ENCODE measurements at places on chromosomes 2 and 18.

DNA sequence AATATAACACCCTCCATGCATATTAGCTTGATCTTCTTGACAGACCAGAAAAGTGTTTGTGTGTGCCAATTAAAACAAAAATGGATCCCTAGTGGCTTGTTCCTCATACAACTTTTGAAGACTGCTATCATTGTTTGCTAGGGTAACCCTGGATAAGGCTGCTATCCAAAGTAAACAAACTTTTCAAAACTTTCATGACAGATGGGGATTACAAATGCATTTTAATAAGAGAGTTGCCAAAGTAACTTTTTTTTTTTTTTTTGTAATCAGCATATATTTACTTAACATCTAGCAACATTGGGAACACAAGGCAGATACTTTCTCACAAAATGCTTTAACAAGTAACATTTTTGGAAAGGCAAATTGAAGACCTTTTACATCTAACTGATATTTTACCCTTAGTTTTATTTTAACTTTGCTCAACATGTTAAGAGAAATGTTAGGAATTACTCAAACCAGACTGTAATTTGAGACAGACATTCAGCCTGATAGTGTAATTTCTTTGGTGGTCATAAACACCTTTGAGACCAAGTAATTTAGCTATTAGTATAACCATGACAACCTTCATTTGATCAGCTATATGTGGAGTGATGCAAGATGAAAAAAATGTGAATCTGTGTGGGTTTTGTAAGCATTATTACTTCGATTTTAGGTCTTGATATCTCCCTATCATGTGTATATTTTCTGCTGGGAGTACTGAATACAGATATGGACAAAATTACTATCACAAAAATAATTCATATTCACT lies 300.9 kb downstream of the ARHGAP15 start:
- DNase-seq = peak; percentile 53

DNA sequence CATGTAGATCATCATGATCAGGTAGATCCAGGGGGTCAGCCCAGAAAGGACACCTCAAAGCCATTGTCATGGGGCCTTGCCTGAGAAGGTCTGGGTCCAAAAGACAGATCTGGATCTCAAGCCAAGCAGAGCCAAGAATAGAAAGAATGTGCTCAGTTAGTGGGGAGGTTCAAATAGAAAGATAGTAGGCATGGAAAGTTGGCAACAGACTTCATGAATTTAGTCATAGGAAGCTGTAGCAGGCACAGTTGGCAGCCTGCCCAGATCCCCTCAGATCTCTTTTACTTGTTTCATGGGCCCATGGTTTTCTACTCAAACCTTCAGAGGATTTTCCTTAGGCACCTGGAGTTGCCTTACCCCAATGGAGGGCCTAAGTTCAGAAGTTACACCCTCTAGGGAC lies 767.0 kb downstream of the SLC4A3 start:
- peak; percentile 43 for DNase-seq

GRCh38 chr18:56799756-56800155 lies 148.6 kb downstream of the WDR7 start:
- no peak for DNase-seq

DNA sequence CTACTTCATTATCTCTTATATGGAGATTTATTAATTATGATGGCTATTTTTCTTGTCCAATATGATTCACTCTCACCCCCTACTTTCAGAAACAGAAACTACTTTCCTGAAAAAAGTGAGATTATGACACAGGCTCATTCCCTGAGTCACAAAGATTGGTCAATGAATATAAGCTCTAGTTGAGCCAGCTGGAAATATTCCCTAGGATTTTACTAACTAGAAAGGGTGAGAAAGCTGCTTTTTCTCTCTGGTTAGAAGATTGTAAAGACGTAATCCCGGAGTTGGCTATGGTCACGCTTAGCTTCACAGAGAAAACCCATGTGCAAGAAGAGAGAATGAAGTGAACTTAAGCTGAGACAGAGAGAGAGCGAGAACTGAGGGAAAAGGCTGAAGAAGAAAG lies 223.7 kb upstream of the SMAD7 start:
- peak; percentile 78 for DNase-seq

DNA sequence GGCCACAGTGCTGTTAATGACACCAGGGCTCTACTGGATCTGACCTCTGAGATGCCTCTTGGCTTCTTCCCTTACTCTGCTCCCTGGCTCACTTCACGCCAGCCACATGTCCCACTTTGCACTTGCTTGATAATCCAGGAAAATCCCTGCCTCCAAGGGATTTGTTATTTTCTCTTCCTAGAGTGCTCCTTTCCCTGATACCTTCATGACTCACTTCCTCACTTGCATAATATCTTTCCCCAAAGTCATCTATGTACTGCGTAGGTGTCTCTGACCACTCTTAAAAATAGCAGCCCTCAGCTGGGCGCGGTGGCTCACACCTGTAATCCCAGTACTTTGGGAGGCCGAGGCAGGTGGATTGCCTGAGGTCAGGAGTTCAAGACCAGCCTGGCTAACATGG lies 572.3 kb downstream of the PLCL1 start:
- no peak for DNase-seq

- no peak for DNase-seq
Observed at GRCh38 chr2:111632661-111633060, 251.3 kb downstream of the ANAPC1 start.

GRCh38 chr18:27558388-27559155 lies 373.5 kb upstream of the CHST9 start:
- peak; percentile 30 for DNase-seq

- peak; percentile 9 for DNase-seq
Observed at GRCh38 chr18:43876286-43876685, 599.0 kb upstream of the SYT4 start.

- DNase-seq = peak; percentile 48
Observed at GRCh38 chr2:88671786-88672427, 19.6 kb upstream of the RPIA start.

- DNase-seq = no peak
Observed at GRCh38 chr2:239249048-239249447, 151.8 kb downstream of the HDAC4 start.

- DNase-seq = no peak
Observed at GRCh38 chr18:74689251-74689650, 91.6 kb downstream of the ZNF407 start.

- no peak for DNase-seq
Observed at GRCh38 chr2:224659714-224660113, 56.5 kb downstream of the CCDC195 start.

DNA sequence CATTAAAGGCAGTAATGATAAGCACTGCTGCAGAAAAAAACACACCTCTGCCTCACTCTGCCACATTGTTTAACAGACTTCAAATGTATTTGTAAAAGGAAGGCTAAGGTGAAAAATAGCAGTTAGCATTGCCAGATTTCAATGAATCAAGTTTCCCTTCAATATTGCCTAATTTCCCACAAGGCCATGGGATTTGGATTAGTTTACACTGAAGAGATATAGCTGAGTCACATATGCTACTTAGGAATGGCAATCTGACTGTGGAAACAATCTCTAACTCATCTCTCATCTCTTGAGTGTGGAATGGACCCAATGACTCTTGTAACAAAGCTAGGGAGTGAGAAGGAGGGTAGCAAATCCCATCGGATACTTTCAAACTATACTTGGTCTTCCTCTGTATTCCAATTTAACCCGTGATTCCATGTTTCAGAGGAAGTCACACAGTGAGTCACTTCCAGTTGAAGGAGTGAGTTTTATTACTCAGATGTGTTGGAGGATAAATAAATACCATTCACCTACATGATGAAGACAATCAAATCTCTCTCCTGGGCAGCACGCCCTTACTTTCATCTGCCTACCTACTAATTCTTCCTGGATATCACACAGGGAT lies 5.1 kb downstream of the B4GALT6 start:
- DNase-seq = no peak

DNA sequence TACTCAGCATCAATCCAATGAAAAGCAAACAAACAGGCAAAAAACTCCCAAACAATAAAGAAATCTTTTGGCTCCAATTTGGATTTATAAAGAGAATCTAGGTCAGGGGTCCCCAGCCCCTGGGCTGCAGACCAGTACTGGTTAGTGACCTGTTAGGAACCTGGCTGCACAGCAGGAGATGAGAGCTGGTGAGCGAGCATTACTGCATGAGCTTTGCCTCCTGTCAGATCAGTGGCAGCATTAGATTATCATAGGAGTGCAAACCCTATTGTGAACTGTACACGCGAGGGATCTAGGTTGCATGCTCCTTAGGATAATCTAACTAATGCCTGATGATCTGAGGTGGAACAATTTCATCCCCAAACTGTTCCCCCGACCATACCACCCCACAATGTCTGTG lies 102.2 kb downstream of the KIAA1328 start:
- DNase-seq = no peak

GRCh38 chr18:45213040-45213333 lies 402.3 kb upstream of the SLC14A2 start:
- DNase-seq = no peak

DNA sequence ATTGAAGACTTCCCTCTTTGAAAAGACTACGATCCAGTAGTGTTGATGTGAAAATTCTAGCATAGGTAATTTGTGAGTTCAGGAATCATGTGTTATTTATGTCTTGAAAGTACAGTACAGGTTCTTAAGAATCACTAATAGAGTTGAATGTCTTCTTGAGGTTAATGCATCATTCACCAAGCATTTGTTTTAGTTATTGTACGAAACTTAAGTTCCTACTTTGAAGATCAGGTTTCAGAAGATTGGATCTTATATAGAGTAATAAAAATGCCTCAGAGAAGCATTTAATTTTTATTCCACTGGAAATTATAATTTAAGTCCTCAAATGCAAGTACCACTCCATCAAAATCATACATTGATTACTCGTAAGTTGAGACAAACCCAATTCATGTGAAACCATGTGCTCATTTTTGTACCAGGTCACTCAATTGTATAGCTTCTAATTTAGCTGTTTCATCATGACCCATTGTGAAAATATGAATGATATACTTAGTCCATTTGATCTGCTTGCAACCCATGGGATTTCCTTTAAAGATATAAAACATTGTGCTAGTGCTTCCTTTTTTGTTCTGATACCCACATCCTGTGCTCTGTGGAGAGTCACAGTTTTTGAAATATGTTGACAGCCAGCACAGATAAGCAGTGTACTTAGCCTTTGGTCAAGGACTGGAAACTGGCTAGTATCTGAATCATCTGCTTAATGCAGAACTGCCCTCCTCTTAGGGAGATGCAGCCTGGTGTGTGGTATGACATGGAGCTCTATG lies 22.5 kb upstream of the RAB27B start:
- DNase-seq = peak; percentile 60

DNA sequence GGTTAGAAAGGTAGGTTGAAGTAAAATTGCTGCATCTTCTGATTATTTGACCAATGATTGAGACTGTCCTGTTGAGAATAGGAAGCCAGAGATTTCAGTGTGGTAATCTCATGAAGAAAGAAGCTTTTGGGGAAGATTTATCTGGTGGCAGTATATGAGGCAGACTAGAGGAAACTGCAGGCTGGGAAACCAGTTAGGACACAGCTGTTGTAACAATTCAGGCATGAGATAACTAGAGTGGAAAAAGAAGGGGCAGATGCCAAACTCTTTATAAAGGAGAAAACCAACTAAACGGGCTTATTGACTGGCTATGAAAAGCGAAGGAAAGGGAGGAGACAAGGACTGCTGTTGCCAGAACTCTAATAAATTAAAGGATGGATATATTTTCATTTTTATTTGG lies 155.6 kb downstream of the TTC27 start:
- DNase-seq = peak; percentile 19

DNA sequence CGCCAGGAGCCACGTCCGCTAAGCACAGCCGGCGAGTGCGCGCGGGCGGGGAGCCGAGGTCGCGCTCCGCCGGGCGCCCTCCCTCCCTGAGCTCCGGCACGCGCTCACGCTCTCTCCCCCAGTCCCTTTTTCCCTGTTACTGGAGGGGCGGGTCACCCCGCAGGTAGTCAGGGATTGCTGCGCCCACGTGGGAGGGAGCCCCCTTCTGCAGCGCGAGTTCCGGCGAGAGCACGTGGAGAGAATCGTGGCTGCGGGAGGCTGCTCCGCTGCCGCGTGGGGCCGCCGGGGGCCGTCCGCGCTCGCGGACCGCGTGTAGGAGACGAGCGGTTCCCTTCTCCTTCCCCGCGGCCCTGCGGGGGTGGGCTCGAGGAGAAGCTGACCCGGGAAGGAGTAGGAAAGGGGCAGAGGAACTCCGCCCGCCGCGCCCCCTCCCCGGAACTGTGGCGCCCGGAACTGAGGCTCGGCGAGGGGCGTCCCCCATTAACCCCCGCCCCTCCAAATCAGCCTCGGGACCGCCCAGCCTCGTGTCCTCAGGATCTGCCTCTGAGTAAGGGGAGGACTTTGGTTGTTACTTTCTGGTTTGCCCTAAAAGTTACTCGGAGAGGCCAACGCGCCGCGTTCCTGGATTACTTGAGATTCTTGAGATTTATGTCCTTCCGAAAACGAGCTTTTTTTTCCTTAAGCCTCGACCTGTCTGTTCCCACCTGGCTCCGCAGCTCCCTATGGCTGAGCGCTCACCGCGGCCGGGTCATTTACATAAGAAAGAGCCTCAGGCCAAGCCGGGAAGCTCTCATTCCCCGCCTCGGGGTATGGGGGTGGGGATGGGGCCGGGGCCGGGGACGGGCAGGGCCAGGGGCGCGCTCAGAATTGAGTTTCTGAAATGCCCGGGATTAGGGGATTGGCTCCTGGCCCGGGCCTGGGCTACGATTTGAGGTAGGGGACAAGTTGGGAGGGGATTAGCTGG lies 1.1 kb downstream of the HK2 start:
- peak; percentile 64 for DNase-seq

- DNase-seq = peak; percentile 14
Observed at GRCh38 chr2:47631792-47632398, 151.1 kb upstream of the MSH6 start.

- peak; percentile 28 for DNase-seq
Observed at GRCh38 chr18:63342206-63342605, 22.6 kb upstream of the BCL2 start.

- DNase-seq = no peak
Observed at GRCh38 chr2:37262522-37262921, 31.1 kb downstream of the NDUFAF7 start.

GRCh38 chr18:72225958-72226357 lies 318.2 kb downstream of the CBLN2 start:
- DNase-seq = no peak

- no peak for DNase-seq
Observed at GRCh38 chr18:24695168-24695567, 234.7 kb downstream of the HRH4 start.
